ENCODE measurements at places on chromosomes 2 and 18.

- DNase-seq, result no peak
Observed at GRCh38 chr2:49831698-49832367, 677.5 kb upstream of the FSHR start.

DNA sequence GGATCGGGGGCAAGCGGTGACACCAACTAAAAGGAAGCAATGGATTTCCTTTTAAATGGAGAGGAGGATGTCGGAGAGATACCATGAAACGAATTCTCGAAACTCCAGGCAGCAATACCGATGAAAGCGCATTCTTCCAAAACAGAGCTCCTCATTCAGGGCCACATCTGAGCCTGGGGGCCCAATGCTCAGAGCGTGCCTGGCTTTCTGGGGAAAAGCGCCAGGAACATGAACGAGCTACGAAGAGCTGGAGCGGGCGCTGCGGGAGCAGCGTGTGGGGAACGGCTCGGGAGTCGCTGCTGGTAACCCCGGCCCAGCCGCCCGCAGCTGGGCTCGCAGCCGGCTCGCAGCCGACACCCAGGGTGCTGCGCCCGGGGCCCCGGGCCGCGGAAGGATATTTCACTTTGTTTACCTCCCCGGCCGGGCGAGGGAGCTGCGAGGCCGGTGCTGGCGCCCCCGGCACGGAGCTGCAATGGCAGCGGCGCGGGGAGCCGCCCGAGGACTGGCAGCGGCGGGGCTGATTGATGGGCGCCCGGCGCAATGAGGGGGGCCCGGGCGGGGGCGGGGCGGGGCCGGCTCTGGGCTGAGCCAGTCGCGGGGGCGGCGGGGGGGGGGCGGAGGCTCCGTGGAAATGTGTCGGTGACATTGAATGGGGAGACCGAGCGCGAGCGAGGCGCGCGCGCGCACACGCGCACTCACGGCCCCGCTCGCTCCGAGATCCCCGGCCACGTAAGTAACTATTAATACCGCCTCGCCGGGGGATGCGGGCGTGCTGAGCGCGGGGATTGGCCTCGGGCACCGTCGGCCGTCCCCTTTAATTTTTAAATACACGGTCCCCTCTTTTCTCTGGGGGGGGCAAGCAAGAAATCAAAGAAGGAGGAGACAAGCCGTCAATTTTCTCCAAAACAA lies at the start of gene TRIB2:
TRIB2 (plus strand) TSS at position 655 of the 909 bp plus-strand sequence. CDS start 1,372 bp downstream, outside the sequence.
- DNase-seq, result peak; percentile 94

DNA sequence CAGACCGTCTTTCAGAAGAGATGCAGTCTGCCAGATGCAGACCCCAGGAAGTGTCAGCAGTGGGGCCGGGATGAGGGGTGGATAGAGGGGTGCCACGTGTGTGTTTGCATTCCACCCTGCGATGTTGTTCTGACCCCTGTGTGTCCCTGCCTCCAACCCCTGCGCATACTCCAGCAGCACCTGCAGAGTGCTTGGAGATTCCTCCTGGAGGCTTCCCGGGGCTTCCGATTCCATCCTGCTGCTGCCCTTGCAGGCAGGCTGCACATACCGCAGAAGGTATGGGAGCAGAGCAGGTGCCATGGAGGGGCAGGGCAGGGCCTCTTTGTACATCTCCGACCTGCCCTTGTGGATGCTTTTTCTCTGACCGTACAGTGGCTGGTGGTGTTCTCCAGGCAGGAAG lies 177.2 kb downstream of the SH3RF3 start:
- DNase-seq, result no peak

GRCh38 chr2:176967911-176968450 lies 244.6 kb upstream of the HNRNPA3 start:
- DNase-seq, result no peak

- no peak for DNase-seq
Observed at GRCh38 chr2:211132046-211132445, 575.6 kb downstream of the CPS1 start.

DNA sequence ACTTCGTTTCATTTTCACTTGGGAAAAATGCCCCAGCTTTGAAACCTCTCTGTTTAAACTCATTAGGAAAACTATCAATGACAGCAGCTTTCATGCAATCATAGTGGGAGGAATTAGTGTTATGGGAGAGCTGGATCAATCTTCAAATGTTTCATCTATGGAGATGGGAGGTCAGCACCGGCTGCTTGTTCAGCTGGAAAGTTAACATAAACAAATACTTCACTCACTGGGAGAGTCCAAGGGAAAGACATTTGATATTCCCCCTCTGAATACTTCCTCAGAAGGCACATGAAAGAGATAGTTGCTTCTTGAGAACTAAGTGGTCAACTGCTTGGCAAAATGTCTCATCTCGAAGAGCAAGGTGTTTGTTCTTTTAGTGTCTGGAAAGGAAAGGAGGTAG lies 7.3 kb downstream of the LYPD1 start:
- DNase-seq, result peak; percentile 32

DNA sequence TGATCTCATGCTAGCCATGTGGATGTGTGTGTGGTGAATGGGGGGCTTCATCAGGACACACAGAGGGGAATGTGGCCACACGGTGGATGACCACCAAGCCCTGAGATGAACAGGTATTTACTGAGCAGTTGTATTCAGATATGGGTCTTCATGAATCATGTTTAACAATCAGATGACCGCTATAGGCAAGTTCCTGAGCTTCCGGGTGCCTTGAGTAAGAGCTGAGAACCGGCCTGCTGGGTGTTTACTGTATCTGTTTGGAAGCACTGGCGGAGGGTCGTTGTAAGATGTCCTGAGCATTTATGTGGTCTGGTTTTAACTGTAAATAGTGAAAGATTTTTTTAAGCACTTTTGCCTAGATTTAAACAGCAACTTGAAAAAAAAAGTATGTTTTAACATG lies 43.9 kb downstream of the BOLA3 start:
- no peak for DNase-seq

GRCh38 chr18:37409878-37410277 lies 155.7 kb downstream of the CELF4 start:
- DNase-seq, result no peak

DNA sequence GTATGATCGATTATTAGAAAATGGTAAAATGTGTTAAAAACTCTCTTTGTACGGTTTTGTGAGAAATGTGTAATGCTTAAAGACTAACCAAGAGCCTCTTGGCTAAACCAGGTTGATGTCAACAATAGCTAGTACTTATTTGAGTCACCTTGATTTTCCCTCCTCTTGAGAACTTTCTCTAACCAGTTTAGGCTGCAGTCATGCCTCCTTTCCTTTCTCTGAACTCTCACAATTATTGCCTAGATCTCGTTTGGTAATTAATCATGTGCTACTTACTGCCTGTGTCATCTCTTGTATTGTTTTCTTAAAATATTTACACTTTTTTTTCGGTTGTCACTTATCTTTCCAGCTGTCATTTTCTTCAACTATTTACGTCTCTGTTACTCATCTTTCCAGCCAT lies 1.1 kb upstream of the EPC2 start:
- DNase-seq, result no peak

DNA sequence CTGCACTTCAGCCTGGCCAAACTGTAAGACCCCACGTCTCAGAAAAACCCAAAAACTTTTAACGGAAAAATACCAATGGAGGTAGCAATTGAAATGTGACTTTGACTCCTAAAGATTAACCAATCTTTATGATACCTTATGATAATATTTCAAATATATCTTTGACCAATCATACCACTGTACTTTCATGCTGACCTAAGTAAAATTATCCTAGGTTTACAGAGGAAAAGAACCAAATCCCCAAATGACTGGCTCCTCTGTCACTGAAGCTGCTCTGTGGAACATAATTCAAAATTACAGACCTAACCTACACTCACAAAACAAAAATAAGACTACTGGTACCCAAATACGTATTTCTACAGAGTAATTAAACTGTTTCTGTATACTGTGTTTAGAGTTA lies 7.7 kb upstream of the STPG4 start:
- DNase-seq, result no peak

DNA sequence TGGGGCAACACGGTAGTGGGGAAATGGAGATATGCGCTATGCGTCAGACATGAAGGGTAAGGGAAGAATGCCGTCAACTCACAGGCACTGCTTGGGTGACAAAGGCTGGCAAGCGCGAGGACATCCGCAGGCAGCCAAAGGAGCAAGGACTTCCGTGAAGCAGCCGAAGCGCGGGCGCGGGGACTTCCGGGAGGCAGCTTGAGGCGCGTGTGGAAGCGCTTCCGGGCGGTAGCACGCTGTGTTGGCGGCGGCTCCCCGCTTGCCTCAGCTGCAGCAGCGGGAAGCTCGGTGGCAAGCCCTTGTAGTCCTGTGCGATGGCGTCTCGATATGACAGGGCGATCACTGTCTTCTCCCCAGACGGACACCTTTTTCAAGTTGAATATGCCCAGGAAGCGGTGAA lies at the start of gene PSMA8:
PSMA8 (plus strand) TSS at position 218 of the 400 bp plus-strand sequence; CDS start at position 315, 97 bp downstream.
- DNase-seq, result peak; percentile 1

GRCh38 chr2:180327185-180327584 lies 320.1 kb upstream of the CWC22 start:
- DNase-seq, result no peak

DNA sequence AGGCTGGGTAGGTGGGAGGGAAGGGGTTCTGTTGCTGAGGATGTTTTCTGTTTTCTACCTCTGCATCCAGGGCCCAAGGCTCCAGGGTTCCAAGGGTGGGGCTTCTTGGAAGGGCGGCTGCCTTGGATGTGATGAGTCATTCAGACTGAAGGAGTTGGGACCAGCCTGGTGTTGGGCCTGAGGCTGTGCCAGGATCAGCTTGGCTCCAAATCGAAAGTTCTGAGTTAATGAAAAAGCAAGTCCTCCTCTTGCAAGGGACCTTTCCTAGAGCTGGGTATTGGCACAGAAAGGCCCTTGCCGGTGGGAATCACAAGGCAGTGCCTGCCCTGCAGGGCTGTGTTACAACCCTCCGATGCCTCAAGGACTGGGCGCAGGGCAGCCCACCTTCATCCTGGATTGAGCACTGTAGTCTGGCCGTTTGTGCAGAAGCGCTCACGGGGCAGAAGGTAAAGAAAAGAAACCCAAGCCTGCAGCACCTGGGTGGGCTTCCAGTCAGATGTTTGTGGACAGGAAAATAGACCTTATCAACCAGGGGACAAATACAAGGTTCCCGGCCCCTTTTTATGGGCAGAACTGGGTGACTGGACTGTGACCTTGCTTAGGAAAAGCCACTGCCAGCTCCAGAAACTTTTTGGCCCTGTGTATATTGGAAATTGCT lies 52.5 kb upstream of the MCFD2 start:
- DNase-seq, result no peak

DNA sequence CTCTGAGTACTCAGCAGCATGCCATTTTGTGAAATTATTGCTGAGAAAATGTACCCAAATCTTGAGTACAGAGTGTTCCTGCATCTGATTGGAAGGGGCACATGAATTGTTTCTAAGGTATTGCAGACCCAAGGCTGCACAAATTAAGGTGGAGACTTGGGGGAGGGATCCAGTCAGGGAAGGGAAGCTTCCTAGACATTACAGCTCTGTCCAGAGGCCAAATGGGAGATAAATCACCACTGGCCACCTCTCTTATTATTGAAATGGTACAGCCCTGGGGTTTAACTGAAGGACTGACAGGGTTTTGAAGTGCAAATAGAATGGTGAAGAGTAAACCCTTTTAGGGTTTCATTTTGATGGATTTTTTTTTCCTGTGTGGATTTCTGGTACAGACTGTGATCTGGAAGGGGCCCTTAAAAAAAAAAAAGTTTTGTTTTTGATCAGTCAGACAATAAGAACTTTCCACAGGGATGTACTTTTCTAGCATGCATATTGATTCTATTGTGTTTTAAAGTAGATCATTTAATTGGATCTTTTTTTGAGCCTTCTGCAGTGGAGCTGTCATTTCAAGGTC lies 119.4 kb downstream of the GREB1L start:
- DNase-seq, result peak; percentile 51

- DNase-seq, result no peak
Observed at GRCh38 chr2:58032764-58033080, 13.9 kb upstream of the VRK2 start.

- DNase-seq, result no peak
Observed at GRCh38 chr2:109231996-109232705, 103.1 kb downstream of the SH3RF3 start.

DNA sequence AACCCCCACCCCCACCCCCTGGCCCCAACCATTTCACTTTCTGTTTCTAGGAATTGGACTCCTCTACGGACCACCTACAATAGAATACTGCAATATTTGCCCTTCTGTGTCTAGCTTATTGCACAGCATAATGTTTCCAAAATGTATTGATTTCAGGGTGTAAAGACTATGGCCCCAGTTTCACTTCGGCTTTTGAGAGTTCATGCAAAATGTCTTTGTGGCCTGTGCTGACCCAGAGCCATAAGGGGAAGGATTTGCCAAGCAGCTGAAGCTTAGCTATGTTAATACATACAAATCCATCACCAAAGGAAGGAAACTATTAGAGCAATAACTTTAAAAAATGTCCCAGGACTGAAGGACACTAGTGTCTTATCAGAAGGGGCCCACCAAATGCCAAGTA lies 11.2 kb upstream of the ATP9B start:
- no peak for DNase-seq

DNA sequence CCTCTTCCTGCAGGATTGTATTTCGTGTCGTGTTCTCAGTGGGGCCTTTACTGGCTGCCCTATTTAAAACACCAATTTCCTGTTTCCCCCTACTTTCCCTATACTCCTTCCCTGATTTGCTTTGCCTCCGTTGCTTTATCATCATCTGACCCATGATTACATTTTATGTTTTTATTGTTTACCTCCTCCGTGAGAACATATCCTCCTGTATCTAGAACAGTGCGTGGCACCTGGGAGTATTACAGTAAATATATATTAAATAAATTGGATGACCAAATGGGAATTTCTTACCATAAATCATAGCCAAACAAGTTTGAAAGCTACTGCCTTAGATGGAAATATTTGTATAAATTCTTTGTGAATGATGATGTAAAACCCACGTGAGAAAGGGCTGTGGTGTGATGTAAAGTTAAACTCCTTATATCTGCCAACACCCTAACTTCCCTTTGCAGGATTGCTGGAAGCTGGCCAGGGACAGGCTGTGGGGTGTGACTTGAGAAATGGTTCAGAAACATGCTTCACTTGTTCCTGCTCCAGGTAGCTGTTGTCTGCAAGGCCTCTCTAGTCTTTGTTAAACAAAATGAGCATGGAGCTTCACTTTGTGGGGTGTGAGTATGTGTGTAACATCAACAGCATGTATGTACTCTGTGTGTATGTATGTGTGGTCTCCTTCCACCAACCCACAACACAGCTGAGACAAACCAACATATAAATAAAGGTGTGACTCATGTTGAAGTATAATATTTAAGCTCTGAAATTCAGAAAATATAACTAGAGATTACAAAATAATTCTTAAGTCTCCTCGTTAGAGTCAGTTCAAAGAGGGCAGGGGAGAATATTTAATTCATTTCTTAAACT lies 40.3 kb downstream of the LHCGR start:
- DNase-seq, result no peak

DNA sequence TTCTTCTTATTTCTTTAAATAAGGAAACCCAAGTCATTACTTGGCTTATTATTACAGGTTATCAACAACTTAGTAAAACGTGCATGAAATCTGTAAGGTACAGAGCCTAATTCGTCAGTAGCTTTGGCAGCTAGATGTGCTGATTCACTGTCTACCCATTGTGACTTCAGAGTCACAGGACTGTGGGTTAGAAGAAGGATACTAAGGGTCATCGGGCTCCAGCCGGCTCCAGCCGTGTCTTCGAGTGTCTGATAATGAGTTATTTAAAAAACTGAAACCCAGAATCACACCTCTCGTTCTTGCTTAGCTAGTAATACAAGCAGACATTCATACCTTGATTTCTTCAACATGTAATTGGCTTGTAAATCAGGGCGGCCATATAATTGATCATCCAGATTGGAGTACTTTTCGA lies 170.5 kb downstream of the FMNL2 start:
- no peak for DNase-seq

Data from eye (tissue), 1 donor.